HFFc6 (cell line): ENCODE measurements at places on chromosomes 3 and 15. TPM values are rescaled to one million over a fixed set of nuclear protein-coding genes. Genes with fewer than 3 reads are reported as not detected.

Gene SHC4
- 3.3 to 3.7 TPM (median 3.5 TPM) in 3 replicates for total RNA-seq

Gene RTP1
- total RNA-seq, result not detected in 3 replicates

Gene CCDC39
- total RNA-seq, result not detected in 2 replicates

Gene GOLGA8O
- total RNA-seq, result 0.63 TPM in 1 of 3 replicates, not detected in the others

Gene SCAP
- total RNA-seq, result 59.7 to 63.3 TPM (median 62.8 TPM) in 3 replicates

Gene LRRC31
- not detected in 3 replicates for total RNA-seq

Gene C3orf49
- total RNA-seq, result not detected in 3 replicates

Gene SAMD7
- not detected in 3 replicates for total RNA-seq

GRCh38 chr3:127291114-127291513, 3.3 kb upstream of the PRR20G start:
- H3K4me3 ChIP-seq, result no peak overlapping the region
- H3K36me3 ChIP-seq, result peaks cover 5% of the 10 kb centered on the region; the same call in 1 of the 2 replicates
- H3K4me1 ChIP-seq, result peaks cover 18% of the 10 kb centered on the region
- no peak for DNase-seq
- peaks cover 16% of the 10 kb centered on the region for H3K27me3 ChIP-seq

GRCh38 chr3:121698901-121699300, 38.2 kb upstream of the HCLS1 start:
- H3K27ac ChIP-seq, result no peak overlapping the region
- no peak for DNase-seq

GRCh38 chr15:28100516-28101195, 1.5 kb upstream of the OCA2 start:
- H3K27ac ChIP-seq, result no peak overlapping the region
- H3K4me1 ChIP-seq, result peaks cover 22% of the 10 kb centered on the region
- H3K27me3 ChIP-seq, result peaks cover 30% of the 10 kb centered on the region
- H3K4me3 ChIP-seq, result no peak overlapping the region
- DNase-seq, result no peak
- no peaks in the 10 kb centered on the region for H3K36me3 ChIP-seq

- peak overlapping the region; percentile 94 for H3K4me3 ChIP-seq
- peak overlapping the region; percentile 92 for H3K27ac ChIP-seq
- H3K36me3 ChIP-seq, result peaks cover 20% of the 10 kb centered on the region
- peaks cover 35% of the 10 kb centered on the region for H3K4me1 ChIP-seq
- DNase-seq, result peak; percentile 93
- H3K27me3 ChIP-seq, result peaks cover 5% of the 10 kb centered on the region; the same call in 1 of the 2 replicates
These were observed 646 bp upstream of the SLC35G2 start for GRCh38 chr3:136818191-136818768.

DNA sequence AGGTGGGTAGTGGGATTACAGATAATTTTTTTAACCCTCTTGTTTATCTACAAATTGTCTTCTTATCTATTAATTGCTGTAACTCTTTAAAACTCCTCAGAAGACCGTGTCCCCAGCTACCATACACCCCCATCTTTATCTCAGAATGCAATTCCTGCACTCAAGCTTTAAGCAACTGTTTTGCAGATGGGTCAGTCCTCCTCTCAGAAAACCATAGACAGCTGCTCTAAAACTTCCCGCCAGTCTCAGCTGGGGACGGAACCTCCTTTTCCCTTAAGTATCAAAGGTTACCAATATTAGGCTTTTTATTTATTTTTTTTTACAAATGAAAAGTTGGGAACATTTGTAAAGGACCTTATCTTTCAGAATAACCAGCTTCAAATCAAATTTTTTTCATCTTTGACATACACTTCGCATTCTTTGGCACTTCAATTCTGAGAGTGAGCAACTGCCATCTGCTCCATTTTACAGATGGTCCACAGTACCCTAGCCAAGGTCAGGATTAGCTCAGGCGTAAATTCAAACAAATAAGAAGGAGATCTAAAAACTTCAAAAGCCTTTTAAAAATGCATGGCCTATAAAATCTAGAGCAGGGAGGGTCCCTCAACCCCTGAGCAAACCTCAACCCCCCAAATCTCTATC, 1.3 kb downstream of the GATM start:
- no peak overlapping the region for H3K27ac ChIP-seq
- H3K36me3 ChIP-seq, result no peaks in the 10 kb centered on the region
- H3K4me3 ChIP-seq, result peak overlapping the region; percentile 63; the same call in 1 of the 2 replicates
- peaks cover 9% of the 10 kb centered on the region; the same call in 1 of the 2 replicates for H3K4me1 ChIP-seq

- H3K4me3 ChIP-seq, result no peak overlapping the region
- no peaks in the 10 kb centered on the region for H3K36me3 ChIP-seq
- no peak overlapping the region for H3K27ac ChIP-seq
- H3K4me1 ChIP-seq, result peaks cover 9% of the 10 kb centered on the region
These were observed 19.6 kb upstream of the NSMCE3 start for GRCh38 chr15:29289173-29289572.

DNA sequence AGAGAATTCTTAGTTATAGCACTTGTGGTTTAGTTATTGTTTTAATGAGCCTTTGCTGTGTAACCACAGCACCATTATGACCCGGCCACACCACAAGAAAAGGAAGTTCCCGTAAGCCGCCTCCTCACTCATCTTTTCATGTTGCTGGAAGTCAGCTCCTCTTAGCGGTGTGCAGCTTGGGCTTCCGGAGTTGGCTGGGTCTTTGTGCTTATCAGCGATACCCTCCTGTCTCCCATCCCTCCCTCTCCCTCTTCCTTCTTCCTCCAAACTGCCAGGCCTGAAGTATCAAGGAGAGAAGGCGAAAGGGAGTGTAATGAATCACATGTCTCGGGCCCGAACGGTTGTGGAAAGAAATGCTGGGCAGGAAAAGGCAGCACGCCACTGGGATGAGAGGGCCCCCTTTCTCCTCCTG, 353.5 kb downstream of the MCTP2 start:
- DNase-seq, result no peak
- H3K27me3 ChIP-seq, result peaks cover 1% of the 10 kb centered on the region

GRCh38 chr15:51814606-51815005, 14.8 kb upstream of the TMOD3 start:
- no peak overlapping the region for H3K4me3 ChIP-seq
- no peak overlapping the region for H3K27ac ChIP-seq
- no peak for DNase-seq
- peaks cover 18% of the 10 kb centered on the region for H3K4me1 ChIP-seq
- no peaks in the 10 kb centered on the region; the same call in 1 of the 2 replicates for H3K27me3 ChIP-seq

- H3K27ac ChIP-seq, result peak overlapping the region; percentile 53; the same call in 1 of the 2 replicates
- H3K27me3 ChIP-seq, result no peaks in the 10 kb centered on the region; the same call in 1 of the 2 replicates
These were observed 47.7 kb upstream of the GYG1 start for GRCh38 chr3:148943506-148944205.

- DNase-seq, result no peak
- H3K27me3 ChIP-seq, result peaks cover 62% of the 10 kb centered on the region
- H3K4me3 ChIP-seq, result no peak overlapping the region
- H3K27ac ChIP-seq, result no peak overlapping the region
These were observed 2.2 kb upstream of the FAM240A start for GRCh38 chr3:46609944-46610722.

GRCh38 chr3:133931084-133931483, 35.4 kb upstream of the RAB6B start:
- H3K4me3 ChIP-seq, result no peak overlapping the region
- peaks cover 11% of the 10 kb centered on the region; the same call in 1 of the 2 replicates for H3K4me1 ChIP-seq
- DNase-seq, result no peak
- H3K27me3 ChIP-seq, result peaks cover 15% of the 10 kb centered on the region

- H3K4me3 ChIP-seq, result no peak overlapping the region
- H3K36me3 ChIP-seq, result no peaks in the 10 kb centered on the region
- peaks cover 17% of the 10 kb centered on the region; the same call in 1 of the 2 replicates for H3K4me1 ChIP-seq
- H3K27me3 ChIP-seq, result no peaks in the 10 kb centered on the region; the same call in 1 of the 2 replicates
- H3K27ac ChIP-seq, result no peak overlapping the region
These were observed 7.4 kb upstream of the TMPRSS7 start for GRCh38 chr3:112027142-112027541.

- H3K4me1 ChIP-seq, result peaks cover 6% of the 10 kb centered on the region
- DNase-seq, result no peak
- no peak overlapping the region for H3K27ac ChIP-seq
- peaks cover 18% of the 10 kb centered on the region for H3K27me3 ChIP-seq
- H3K36me3 ChIP-seq, result no peaks in the 10 kb centered on the region
- no peak overlapping the region for H3K4me3 ChIP-seq
These were observed 28.0 kb upstream of the GLCE start for GRCh38 chr15:69132430-69132829.

DNA sequence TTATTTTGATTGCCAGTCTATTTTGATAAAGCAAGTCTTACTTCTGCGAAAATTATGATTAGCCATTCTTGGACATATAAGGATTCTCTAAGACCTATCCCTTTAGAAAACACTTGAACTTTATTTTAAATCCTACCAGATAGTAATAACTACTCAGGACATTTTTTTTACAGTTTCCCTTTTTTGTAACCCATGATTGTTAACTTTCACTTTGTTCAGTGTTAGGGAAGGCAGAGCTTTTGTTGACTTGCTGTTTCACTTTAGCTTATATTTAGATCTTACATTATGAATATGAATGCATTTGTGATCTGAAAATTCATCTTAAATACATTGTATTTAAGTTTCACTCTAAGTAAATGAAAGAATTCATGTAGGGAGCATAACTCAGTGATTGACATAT, 167.0 kb downstream of the AKAP13 start:
- H3K27ac ChIP-seq, result no peak overlapping the region
- H3K27me3 ChIP-seq, result no peaks in the 10 kb centered on the region
- H3K4me1 ChIP-seq, result peaks cover 18% of the 10 kb centered on the region
- peaks cover 35% of the 10 kb centered on the region for H3K36me3 ChIP-seq
- no peak for DNase-seq

DNA sequence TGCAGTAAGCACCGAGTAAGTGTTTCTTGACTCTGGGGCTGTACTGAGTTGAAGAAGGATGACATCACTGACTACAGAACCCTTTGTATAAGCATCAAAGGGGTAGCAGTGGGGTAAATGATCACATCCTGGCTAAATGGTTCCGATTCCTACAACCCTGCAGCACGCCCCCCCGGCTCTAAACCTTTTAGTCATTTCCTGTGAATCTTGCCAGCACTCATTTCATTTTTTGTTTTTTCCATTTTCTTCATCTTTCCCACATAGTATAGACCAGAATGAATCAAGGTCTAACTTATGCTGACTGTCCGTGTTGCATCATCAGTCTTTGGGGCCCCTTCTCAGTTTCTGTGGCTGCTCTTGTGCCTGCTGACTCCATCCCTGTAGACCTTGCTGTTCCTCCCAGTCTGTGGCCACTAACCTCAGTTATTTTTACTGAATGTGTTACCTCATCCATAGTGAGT, 383.1 kb upstream of the TPRG1 start:
- H3K36me3 ChIP-seq, result peaks cover 12% of the 10 kb centered on the region
- H3K27ac ChIP-seq, result no peak overlapping the region
- no peak overlapping the region for H3K4me3 ChIP-seq
- DNase-seq, result peak; percentile 86

DNA sequence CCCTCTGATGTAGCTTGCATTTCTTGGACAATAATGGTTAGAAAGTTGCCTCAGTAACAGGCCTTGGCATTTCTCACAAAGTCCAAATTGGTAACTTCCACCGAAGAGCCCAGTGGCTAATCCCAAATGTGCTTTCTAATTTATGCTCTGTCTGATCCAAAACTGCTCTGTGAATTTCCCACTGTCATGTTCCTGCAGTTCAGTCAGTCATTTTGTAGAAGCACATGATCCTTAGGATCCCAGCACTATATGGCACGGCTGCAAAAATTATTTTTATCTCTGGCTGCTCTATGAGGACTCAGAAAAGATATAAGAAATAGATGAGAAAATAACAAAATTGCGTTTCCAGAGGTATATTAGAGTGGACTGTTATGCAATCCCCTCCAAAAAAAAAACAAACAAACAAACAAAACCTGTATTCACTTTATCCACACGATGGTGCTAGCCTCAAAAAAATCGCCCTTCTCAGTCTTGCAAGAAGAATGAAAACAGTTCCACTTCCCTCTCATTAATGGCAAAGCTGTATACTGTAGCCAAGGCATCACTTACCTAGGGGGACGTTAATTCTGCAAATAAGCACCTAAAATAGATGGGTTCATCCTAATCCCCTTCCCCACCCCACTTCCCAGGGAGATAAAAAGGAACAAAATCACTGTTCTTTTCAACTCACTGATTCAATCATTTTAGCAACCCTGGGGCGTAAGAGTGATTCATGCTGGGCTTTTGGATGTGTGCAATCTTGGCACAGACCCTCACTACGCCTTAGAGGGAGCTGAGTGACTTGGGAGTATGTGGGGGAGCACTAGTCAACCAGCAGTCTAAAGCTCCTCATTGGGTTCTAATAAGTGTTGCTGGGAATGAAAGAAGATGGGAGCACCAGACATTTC, 61.3 kb downstream of the TMCO5A start:
- peak; percentile 66 for DNase-seq
- peaks cover 27% of the 10 kb centered on the region for H3K4me1 ChIP-seq
- H3K4me3 ChIP-seq, result peak overlapping the region; percentile 71
- no peak overlapping the region for H3K27ac ChIP-seq
- peaks cover 6% of the 10 kb centered on the region; the same call in 1 of the 2 replicates for H3K36me3 ChIP-seq
- H3K27me3 ChIP-seq, result peaks cover 11% of the 10 kb centered on the region

GRCh38 chr3:43222590-43222989, 63.8 kb upstream of the SNRK start:
- H3K4me1 ChIP-seq, result peaks cover 21% of the 10 kb centered on the region
- H3K4me3 ChIP-seq, result no peak overlapping the region
- DNase-seq, result no peak
- H3K27ac ChIP-seq, result no peak overlapping the region
- H3K36me3 ChIP-seq, result peaks cover 9% of the 10 kb centered on the region

GRCh38 chr3:113557374-113557773, 25.0 kb downstream of the SIDT1 start:
- peaks cover 11% of the 10 kb centered on the region for H3K4me1 ChIP-seq
- H3K36me3 ChIP-seq, result no peaks in the 10 kb centered on the region
- peaks cover 10% of the 10 kb centered on the region for H3K27me3 ChIP-seq
- H3K27ac ChIP-seq, result no peak overlapping the region

DNA sequence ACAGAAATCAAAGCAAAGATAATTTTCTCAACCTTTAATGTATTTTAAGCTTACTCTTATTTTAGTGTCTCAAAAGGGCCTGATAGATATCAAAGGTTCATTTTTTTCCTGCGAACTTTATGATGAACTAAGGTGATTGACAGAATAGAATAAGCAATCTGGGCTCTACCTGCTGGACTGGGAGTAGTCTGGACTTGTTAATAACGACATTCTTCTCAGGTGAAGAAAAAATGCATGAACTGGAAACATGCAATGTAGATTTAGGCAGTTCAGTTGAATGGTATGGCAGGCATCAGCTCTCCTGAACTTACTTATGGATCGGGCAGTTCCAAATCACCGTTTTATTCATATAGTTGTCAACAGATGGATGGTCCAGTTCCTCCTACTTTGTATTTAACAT, 189.7 kb upstream of the ZBTB20 start:
- no peak overlapping the region for H3K27ac ChIP-seq
- no peaks in the 10 kb centered on the region for H3K36me3 ChIP-seq
- no peak for DNase-seq

GRCh38 chr3:4956738-4957137, 22.5 kb upstream of the BHLHE40 start:
- H3K4me1 ChIP-seq, result no peaks in the 10 kb centered on the region
- no peak overlapping the region for H3K27ac ChIP-seq
- no peak for DNase-seq
- no peak overlapping the region for H3K4me3 ChIP-seq
